Astrocyte of the hippocampus (primary cell): ENCODE measurements at places on chromosomes 2 and 18.

DNA sequence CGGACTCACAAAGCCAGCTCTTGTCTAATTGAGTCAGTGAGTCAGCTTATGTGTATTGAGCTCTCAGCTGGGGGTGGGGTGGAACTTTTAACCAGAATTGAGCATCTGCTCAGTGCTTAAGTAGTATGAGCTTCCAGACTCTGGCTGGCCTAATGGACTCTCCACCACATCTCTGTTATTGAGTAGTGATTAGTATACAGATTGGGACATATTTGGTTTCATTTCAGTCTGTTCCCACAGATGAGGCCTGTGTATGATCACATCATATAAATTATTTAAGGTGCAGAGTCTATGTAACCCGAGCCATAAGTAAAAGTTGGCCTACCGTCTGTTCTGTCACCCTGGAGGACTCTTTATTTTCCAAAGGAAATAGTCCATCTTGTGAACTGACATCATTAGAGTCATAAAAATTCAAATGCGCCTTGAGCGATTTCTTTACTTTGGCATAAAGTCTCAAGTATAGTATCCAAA lies 152.1 kb downstream of the THSD7B start:
- peak; percentile 54 for DNase-seq

DNA sequence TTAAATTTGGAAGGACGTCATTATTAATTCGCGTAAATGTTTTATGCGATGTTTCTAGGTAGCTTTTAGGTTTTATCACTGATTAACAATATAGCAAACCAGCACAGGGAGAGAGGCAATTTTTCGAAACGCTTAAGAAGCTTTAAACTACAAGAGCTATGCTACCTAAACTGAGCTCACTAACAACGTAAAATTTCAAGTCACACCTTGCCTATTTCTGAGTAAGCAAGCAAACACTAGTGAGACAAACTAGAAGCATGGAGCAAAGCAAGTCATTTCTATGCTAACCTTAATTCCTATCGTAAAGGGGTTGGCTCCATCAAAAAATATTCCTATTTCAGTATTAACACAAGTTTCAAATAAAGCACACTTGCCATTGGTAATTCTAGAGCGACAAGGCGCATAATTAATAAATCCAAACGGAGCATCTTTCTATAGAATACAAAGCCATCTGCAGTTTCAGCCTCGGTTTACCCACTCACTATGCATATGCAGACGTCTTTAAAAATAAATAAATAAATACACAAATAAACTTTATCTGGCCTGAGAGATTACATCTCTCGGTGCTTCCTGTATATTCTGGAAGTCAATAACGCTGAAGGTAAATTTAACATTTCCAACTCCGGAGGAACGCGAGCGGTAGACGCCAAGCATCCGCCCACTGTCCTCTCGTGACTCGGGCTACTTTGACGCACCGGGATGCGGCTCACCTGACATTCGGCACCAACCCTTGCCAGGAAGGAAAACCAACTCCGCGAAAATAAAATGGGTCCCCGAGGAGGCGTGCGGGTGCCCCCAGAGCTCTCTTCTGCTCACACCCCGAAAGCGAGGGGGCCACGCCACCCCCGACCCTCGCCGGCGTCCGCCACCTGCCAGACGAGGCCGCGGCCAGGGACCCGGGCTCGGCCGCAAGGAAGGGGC lies 947 bp downstream of the ITSN2 start:
- DNase-seq: peak; percentile 39

DNA sequence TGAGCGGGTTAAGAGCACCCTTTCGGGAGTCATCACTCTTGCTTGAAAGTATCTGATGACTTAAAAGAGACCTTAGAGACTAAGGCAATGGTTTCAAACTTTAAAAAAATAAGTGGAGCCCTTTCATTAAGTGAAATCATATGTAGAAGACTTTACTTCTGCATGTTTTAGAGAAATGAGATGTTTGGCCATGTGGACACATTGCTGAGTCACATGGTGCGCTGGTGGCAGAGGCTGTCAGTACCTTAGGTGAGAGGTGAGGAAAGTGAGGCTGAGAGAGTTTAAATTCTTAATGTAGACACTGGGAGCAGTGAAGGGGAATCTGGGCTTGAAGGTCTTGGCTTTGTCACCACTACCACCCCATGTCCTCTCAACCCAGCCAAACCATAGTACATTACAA lies 109.8 kb downstream of the TACR1 start:
- no peak for DNase-seq

DNA sequence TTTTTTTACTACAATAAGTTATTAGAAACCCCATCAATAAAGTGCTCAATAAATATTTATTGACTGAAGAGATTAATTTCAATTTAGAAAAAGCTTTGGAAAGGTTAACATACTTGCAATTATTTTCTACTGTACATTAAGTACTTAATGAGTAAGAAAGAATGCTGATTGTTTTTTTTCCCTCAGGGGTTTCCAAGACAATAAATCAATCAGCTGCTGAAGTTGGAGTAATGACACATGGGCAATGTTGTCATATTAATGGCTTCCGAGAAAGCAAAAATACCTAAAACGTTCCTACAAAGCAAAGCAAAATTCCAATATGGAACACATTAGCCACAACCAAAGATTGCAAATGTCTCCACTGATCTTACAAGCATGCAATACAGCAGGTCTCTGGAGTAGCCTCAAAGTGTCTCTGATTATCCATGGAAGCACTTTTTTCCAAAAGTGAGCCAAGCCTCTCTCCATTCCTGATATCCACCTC lies 66.7 kb downstream of the ZC3H6 start:
- no peak for DNase-seq

DNA sequence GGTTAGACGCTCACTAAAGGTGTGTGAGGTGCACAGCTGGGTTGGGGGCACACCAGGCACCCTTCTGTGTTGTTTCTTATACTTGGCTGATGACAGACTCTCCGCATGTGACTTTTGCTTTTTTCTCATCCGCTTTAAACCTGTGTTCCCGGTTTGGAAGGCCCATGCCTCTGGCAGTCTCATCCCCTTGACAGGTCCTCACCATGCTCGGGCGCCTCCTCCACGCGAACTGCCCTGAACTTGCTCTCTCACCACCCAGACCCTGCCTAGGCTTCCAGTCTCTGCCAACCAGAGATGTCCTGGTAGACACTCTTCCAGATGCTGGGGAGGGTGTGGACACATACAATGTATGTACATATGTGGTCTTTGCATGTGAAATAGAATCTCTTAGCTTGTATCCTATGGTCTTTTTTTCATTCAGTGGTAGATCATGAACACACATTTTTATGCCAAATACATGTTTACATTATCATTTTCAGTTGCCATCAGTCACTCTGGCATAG lies 79.8 kb downstream of the LIMS1 start:
- no peak for DNase-seq

- no peak for DNase-seq
Observed at GRCh38 chr2:128605421-128605820, 286.8 kb upstream of the HS6ST1 start.

- no peak for DNase-seq
Observed at GRCh38 chr2:218557941-218558340, 10.2 kb downstream of the USP37 start.

GRCh38 chr18:58618822-58619595 lies 9.9 kb downstream of the ALPK2 start:
- peak; percentile 66 for DNase-seq

- DNase-seq: no peak
Observed at GRCh38 chr2:39368846-39369245, 68.2 kb downstream of the MAP4K3 start.

DNA sequence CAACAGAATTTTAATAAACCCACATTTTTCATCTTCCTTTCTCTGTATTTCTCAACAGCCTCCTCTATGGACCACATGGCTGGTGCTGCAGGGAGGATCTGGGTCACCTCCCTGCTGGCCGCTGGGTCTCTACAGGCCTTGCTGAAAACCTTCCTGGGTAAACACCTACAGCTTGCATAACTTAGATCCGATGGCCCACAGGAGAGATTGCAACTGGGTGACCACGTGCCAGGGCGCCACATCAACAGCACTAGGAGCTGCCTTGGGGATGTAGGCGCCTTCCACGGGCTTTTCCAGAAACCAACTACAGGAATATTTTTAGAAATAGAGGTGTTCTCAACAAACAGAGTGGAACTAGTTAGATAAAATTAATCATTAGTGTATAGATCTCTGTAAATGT lies 19.4 kb downstream of the TMEM18 start:
- DNase-seq: no peak

DNA sequence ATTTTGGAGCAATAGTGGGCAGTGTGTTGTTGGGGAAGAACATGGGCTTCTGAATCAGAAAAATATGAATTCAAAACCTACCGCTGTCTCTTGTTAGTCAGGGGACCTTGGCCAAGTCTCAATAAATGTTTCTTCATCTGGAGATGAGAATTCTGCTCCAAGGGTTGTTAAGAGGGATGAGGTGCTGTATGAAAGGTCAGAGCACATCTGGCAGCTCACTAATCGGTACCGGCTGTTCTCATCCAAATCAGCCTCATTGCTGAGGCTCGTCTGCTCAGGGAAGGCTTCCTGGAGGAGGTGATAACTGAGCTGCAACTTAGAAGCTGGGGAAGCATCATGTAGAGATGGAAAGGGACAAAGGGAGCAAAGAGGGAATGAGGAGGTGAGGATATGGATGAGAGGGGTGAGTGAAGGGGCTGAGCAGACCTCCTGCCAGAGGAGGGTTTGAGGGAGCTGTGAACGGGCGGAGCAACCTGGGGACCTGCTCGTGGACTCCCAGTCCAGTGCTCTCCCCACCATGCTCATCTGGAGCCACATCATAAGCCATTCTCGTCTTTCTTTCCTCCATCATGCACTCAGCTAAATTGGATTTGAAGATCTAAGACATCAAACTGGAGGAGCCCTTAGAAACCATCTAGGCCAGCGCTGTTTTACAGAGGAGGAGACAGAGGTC lies 47.4 kb downstream of the GREB1 start:
- DNase-seq: no peak

DNA sequence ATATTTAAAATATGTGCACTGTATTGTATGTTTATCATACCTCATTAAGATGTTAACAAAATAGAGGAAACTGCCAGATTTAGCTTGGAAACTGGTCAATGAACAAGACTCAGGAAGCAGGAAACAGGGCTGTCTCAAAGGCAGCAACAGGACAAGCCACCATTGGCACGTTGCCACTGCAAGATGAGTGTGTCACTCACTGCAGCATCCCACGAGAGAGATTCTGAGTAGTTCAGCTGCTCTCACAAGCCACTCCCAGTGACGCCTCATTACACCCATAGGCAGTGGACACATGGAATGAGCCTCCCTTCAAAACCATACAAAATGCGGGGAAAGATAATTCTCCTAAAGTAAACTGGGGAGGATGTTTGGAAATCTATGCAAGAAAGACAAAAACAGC lies 181.9 kb upstream of the DLGAP1 start:
- peak; percentile 13 for DNase-seq
